ENCODE measurements at places on chromosomes 2 and 18.

GRCh38 chr18:10659594-10659993 lies 133.8 kb downstream of the NAPG start:
- DNase-seq: no peak

DNA sequence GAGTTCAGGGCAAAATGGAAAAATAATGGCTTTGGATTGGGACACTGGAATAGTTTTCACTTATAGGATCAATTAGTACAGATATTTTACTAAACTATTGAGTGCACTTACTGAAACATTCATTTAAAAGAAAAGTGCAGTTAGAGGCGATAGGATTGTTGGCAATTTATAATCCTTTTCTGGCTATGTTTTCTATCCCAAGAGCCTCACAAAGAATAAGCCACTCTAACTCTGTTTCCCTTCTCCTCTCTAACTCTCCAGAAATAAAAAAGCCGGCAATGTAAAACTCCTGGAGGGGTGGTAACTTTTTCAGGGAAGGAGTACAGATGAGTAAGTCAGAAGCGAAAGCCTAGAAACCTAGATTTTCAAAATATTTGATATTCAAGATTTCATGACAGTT lies 91.3 kb downstream of the EPHA4 start:
- DNase-seq: no peak

GRCh38 chr2:72316774-72317173 lies 169.1 kb upstream of the CYP26B1 start:
- no peak for DNase-seq

DNA sequence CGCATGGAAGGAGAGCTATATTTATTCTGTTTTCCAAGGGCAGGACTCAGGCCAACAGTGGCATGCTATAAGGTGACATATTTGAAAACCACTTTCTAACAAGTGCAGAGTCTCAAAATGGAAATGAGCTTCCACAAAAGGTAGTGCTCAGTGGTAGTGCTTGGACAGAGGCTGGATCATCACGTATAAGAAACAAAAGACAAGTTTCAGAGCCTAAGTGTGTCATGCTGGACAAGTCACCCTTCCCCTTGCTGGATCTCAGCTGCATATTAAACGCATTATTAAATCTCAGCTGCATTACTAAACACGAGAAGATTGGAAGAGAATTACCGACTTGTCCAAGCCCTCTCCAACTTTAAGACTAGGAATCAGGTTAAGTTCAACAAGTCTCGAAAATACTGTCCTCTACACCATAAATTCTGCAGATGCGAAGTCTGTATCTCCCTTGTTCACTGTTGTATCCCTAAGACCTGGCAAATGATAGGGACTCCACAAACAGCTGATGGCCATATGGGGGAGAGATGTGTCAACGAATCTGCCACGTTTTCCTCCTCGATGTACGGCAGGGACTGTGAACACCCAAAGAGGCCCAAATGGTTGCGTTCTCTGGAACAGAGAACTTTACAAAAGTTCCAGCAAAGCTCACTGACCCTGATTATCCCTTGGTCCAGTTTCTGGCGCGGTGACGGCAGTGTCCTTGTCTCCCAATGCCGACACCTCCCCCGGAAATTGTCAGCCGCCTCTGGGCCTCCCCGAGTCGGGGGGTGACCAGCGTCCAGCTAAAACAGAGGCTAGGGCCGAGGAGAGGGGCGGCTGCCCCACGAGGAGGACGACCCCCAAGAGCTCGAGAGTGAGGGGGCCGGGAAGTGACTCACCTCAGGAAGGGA lies 611 bp downstream of the NOL10 start:
- no peak for DNase-seq

DNA sequence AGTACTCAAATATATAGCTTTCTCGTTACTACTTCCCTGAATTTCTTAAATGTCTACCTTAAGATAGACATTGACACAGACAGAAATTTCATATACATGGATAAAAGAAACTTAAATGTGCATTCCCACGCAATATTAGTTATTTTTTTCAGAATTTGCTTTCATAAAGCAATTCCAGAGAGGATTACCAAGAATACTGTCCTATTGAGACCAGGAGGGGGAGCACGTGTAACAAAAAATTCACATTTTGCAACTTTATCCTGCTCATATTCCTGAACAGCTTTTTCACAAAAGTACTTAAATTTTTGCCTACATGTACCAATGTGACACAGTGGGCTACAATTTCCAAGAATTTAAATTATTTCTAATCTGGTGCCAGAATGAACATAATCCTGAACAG lies 30.7 kb upstream of the ERCC3 start:
- DNase-seq: no peak

DNA sequence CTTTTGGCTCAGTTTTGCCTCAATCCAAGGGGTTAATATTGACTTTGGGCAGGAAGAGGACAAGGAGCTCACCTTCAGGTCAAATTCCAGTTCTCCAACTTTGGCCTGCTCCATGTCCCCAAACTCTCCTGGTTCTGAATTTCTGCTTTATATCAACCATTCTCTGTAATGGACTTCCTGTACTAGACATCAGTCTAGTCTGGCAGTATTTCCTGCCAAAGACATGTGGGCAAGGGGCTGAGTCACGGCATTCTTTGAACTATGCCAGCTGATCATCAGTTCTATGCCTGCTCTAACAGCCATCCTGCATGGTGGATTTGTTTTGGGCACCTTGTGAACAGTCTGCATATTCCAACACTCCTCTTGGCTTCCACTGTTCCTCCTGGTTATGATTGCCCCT lies 199.4 kb downstream of the ZEB2 start:
- DNase-seq: peak; percentile 33

GRCh38 chr2:215272918-215273317 lies 38.9 kb upstream of the ATIC start:
- no peak for DNase-seq

GRCh38 chr2:235024931-235025773 lies 73.3 kb downstream of the SH3BP4 start:
- no peak for DNase-seq

DNA sequence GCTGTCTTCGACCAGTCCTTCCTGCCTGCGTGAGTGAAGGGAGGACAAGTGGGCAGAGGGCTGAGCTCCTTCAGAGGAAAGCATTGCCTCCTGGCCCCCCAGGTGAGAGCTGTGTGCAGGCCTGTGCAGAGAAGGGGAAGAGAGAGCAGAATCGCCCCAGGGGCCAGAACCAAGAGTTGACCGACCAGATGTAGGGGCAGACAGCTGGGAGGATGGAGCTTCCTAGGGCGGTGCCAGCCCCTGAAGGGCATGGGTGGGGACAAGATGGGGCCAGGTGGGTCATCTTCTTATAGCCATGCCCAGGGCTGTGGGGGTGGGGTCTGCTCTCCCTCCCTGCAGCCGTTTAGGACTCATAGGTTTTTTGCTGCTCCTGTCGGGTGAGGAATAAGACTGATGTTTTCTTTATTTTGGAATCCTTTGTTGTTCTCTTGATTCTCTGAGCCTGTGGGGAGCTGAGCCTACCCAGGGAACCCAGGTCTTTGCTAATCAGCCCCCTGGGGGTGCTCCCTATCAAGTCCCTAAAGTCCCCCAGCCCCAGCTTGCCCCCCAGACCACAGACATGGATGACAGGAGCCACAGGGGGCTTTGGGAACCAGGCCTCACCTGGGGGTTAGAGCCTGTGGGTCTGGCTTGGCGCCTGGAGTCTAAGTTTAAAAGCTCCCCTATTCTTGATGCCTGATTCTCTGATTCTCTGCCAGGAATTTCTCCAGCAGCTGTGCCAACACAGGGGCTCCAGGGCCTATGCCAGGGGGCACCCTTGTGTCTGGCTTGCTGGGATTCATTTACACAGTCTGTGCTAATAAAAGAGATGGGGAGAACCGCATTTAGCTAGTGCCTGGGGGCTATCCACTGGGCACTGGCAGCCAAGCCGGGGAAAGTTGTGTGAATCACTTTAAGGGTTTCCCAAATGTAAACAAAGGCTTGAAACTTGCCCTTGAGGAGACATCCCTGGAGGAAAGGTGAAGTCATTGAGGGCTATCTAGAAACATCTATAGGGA lies 9.3 kb upstream of the EFHD1 start:
- no peak for DNase-seq

DNA sequence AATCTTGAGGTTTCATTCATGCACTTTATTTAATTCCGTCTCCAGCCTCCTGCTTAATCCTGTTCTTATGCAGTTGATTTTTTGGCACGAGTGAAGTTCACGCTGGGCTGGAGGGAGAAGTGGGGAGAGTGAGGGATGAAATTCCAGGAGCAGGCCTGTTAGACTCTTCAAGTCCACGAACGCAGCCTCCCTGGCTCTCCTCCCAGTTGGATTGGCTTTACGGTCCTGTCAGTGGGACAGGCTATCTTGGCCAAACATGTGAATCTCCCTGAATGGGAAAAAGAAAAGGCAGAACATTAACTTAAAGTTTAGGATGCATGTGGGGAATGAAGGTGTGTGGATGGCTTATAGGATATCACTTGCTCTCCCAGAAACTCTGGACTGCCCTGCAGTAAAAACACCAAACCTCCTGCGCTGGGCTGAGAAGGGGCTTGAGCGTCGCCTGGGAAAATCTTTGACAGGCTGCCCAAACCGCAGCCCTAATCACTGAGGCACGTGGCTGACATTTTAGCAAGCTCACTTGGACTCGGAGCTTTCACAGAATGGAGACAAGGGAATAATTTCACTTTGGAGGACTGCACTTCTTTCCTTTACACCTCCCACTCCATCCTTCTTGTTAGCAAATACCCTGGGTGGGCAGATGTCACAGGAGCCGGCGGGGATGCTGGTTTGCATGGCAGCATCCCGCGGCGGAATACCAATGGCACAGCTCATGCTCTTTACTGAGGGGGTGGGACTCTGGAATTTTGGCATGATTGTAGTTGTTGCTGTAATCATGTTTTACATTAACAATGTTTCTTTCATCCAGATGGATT lies 93.9 kb downstream of the ACKR3 start:
- DNase-seq: no peak

GRCh38 chr2:112239862-112240261 lies 15.0 kb downstream of the ZC3H8 start:
- no peak for DNase-seq

Data from T-helper 9 cell (primary cell).